ENCODE measurements at places on chromosomes 11 and 22.

- DNase-seq, result no peak
Measured at GRCh38 chr11:109772892-109773291, 320.3 kb upstream of the ZC3H12C start.

- no peak for DNase-seq
Measured at GRCh38 chr11:77215106-77215505, 86.4 kb downstream of the GDPD4 start.

- DNase-seq, result no peak
Measured at GRCh38 chr11:56457076-56457475, 16.1 kb downstream of the OR5M3 start.

GRCh38 chr11:133408402-133408801, 123.9 kb downstream of the OPCML start:
- DNase-seq, result no peak

DNA sequence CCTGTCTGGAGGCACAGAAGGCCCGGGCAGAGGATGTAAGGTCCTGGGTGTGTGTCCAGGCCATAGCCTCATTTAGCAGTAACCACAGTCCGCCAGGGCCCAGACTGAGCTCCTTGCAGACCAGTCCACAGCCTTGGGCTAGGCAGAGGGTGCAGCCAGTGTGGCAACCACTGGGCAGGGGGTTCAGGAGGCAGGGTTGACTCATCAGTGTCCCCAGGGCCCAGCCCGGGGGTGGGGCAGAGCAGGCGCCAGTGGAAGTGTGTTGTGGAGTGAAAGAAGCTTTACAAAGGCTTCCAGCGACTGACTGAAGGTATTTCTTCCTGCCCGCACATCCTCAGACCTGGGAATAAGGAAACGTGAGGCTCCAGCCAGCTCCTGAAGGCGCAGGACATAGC, 27.7 kb upstream of the WNT11 start:
- no peak for DNase-seq

GRCh38 chr11:58927393-58928106, 11.7 kb upstream of the GLYATL1 start:
- DNase-seq, result no peak
